NCI-H1417 treated with DMSO at 0.1 percent for 48 hours (cell line): ENCODE measurements at places on chromosomes 7 and 10.
A peak's percentile ranks its signal among the peaks of the same experiment; 100 is the strongest.

GRCh38 chr7:80883154-80884025, 35.5 kb downstream of the SEMA3C start:
- DNase-seq = no peak

- no peak for DNase-seq
Observed at GRCh38 chr7:39228946-39229345, 251.2 kb downstream of the POU6F2 start.

- DNase-seq = no peak
Observed at GRCh38 chr10:283140-283479, 147.9 kb downstream of the ZMYND11 start.

DNA sequence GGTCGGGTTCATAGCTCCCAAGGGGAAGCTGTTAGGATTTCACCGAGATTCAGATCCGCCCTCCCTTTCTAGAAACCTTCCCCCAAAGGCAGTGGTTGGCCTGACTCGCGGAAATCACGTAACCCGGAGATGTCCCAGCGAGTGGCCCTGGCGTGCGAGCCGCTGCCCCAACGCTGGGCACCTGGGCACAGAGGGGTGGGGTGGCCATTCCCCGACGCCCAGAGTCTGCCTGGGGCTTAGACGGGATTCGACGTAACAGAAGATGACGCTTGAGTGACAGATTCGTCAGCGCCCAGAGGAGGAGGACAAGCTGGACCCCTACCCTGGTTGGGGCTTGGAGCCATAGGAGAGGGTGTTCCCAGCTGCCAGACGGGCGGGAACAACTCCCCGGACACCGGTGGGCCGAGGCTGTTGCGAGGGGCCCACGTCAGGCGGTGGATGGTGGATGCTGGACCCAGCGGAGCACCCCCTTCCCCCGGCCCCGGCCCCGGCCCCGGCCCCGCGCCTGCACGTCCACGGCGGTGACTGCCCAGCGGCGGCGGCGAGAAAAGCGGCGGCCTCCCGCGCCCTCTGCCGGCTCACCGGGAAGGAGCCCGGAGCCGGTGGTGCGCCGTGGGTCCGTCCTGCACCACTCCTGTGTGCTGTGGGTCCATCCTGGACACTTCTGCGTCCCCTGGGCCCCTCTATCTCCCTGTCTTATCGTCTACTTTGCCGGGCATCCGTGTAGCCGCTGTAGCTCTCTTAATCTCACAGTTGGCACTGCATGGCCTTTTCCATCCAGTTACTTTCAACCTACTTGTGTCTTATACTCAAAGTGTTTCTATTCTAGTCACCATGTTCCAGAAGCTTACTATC, 35.4 kb upstream of the KNDC1 start:
- no peak for DNase-seq

- no peak for DNase-seq
Observed at GRCh38 chr10:27716521-27716920, 29.1 kb downstream of the MKX start.

- no peak for DNase-seq
Observed at GRCh38 chr7:1341361-1342089, 108.9 kb downstream of the UNCX start.

- no peak for DNase-seq
Observed at GRCh38 chr7:101486433-101487104, 123.9 kb downstream of the COL26A1 start.

DNA sequence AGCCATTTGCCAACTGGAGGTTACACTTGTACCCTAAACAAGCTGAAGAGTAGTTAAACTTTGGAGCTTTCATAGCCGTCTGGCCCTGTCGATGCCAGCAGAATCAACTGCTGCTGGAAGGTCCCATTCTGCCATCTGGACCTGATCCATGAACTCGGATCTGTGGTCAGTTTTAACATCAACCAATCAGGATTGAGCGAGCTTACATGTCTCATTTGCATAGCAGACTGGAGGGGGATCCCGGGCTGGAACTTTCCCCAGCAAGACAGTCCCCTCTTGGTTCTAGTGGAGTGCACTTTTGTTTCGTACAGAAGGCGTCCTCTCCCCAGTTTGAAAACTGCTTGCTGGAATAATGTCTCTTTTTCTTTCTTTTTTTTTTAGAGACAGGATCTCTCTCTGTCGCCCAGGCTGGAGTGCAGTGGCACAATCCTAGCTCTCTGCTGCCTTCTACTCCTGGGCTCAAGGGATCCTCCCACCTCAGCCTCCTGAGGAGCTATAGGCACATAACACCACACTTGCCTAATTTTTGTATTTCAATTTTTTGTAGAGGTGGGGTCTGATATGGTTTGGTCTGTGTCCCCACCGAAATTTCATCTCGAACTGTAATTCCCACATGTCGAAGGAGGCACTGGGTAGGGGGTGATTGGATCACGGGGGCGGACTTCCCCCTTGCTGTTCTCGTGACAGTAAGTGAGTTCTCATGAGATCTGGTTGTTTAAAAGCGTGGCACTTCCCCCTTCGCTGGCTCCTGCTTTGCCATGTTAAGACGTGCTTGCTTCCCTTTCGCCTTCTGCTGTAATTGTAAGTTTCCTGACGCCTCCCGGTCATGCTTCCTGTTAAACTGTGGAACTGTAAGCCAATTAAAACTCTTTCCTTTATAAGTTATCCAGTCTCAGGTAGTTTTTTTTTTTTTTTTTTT, 42.8 kb upstream of the SEPHS1 start:
- DNase-seq = no peak

- DNase-seq = peak; percentile 72
Observed at GRCh38 chr10:12503311-12503710, 154.0 kb downstream of the CAMK1D start.

DNA sequence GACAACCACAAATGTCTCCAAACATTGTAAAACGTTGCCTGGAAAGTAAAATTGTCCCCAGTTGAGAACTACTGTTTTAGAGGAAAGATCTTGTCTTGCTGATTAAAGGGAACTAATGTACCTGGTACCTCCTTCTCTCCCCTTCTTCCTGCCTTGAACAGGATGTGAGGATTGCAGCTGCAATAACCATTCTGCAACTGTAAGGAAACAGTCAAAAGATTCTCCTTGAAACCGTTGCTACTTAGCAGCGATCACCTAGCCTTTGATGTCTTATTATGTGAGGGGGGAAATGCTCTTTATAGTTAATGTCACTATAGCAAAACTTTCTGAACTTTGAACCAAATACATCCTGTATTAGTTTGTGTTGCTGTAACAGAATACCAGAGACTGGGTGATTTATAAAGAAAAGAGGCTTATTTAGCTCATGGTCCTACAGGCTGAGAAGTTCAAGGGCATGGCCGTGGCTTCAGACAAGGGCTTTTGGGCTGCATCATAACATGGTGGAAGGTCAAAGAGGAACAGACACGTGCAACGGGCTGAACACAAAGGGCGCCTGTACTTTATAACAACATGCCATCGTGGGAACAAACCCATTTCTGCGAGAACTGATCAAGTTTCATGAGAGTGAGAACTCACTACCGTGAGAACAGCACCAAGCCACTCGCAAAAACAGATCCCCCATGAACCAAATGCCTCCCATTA, 54.2 kb upstream of the PARD3 start:
- DNase-seq = no peak

DNA sequence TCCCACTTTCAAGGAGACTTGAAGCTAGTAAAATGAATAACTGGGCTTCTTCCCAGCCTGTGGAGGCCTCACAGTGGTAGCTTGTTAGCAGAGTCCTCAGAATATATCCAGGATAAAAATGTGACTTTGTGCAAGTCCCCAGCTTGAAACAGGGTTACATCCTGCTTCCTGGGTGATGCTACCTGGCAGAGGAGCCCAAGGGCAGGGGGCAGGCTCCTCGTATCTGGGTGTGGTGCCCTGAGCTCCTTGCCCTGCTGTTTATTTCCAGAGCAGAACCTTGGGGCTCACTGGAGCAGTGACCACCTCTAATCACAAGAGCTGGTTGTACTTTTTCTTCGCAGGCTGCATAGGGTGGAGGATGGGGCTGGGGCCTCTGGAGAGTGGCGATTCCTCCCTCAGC, 94.8 kb downstream of the GRK5 start:
- no peak for DNase-seq

DNA sequence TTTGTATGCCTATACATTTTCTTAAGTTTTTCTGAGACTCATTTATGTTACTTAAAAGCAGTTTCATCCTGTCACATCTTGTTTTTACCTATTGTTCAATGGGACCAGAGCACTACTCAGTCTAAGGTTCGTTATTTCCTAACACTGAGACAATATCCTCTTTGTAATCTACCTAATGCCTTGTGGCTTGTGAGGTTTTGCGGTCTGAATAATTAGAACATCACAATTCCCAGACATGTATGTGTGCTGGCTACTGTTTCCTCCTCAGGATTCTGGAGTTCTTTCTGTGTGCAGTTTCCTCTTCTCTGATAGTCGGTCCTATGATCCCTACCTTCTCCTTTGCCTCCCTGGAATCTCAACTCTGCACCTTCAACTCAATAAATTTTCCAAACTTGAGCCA, 620.2 kb downstream of the ANKRD7 start:
- no peak for DNase-seq

GRCh38 chr10:21260066-21260465, 265.4 kb downstream of the SKIDA1 start:
- no peak for DNase-seq

GRCh38 chr10:106189292-106189691, 975.2 kb downstream of the SORCS1 start:
- DNase-seq = no peak

DNA sequence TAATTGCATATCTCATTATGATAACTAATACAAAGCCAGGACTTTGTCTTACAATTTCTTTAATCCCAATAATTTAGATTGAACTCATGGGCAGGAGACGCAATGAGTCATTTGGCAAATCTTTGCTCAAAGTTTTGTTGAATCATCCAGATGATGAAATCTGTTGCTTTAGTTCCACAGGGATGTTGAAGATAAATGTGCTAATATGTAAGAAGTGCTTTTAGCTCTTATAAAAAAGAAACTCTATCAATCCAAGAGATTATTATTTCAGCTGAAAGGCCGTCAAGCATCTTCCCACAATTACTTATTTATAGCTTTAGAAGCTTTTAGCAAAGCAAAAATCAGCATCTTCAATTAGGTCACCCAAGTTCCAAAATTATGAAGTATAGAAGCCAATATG, 36.8 kb upstream of the ANK3 start:
- no peak for DNase-seq

- DNase-seq = no peak
Observed at GRCh38 chr10:30170814-30171213, 111.4 kb upstream of the JCAD start.

- no peak for DNase-seq
Observed at GRCh38 chr10:114432566-114433093, 28.3 kb upstream of the AFAP1L2 start.

DNA sequence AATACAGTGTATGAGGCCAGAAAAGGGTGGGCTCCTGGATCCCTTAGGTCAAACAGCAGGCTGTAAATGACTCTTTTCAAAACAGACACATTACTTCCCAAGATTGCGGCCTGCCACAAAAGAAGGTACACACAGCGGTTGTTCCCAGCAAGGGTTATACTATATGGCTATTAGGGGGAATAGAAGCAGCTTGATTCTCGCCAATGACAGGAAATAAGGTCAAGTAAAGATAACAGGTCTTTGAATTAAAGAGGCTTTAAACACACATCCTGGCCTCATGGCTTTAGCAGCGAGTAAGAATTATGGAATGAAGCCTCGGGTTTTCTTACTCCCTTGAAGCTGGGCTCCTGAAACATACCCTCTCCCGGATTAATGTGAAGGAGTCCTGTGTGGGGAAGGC, 58.3 kb downstream of the CYP26A1 start:
- no peak for DNase-seq

DNA sequence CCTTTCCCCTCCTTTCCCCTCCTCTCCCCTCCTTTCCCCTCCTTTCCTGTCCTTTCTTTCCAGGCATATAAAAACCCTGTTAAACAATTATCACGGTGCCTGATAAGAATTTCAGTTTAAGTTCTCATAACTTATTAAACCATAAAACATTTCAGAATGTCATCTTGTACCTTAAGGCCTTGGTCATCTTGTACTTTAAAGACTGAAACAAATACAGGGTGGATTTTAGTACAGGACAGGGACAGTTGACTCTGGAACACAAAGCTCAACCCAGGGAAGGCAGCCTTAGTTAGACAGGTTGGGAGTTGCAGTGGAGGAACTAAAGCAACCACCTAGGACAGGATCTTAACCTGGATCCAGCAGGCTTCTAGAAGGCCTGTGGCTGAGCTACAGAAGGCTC, 1.2 kb downstream of the AGR3 start:
- DNase-seq = no peak

DNA sequence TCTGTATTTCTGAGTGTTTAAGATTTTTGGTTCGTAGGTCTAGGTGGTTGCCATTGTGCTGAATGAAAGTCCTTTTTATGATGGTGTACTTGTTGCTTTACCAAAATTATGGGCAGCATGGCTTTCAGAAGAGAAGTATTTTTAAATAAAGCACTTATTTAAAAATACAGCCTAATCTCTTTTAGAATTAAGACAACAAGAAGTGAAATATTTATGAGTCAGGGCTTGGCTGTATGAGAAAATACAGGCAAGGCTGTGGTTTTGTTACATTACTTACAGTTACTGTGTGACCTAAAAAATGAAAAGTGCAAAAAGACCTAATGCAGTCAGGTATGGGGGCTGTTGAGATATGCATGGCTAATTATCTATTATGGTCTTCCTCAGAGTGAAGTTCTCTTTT, 185.2 kb upstream of the PPP1R3A start:
- no peak for DNase-seq

DNA sequence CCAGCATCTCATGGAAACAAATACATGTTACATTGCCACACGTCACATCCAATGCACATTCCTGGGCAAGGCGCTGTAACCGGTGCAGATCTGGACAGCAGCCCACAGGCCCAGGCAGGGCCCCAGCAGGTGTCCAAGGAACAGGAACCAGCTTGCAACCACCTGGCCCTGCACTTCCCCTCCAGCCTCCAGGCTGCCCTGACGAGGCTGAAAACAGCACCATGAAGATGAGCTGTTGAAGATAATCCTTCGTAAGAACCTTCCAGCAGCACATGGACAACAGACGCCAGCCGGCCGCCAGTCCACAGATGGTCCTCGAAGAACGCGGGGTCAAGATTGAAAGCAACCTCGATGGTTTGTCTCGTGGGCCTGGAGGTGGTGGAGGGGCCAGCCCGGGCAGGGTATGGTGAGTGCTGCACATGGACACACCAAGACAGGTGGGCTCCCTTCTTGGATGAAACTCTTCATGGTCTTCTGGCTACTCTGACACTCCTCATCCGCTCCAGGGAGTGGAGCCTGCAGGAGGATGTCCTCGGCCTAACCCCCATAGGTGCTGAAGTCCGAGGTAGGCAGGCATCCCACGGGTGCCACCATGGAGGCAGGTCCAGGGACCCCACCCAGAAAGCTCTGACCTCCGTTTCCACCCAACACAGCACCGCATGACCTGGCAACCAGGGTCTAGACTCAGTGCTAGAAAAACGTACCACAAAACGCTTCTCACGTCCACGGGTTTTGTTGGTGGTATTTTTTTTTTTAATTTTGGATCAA, 22.9 kb downstream of the PDGFA start:
- DNase-seq = no peak

GRCh38 chr7:103341466-103341865, 3.1 kb downstream of the DNAJC2 start:
- DNase-seq = no peak

GRCh38 chr7:158110661-158111048, 477.0 kb downstream of the PTPRN2 start:
- DNase-seq = no peak

GRCh38 chr10:132511121-132512051, 26.2 kb upstream of the INPP5A start:
- no peak for DNase-seq

GRCh38 chr7:113819474-113819873, 99.3 kb downstream of the PPP1R3A start:
- DNase-seq = no peak
